Thymus (tissue), 14 donors: ENCODE measurements at places on chromosomes 6 and 20. TPM values are rescaled to one million over a fixed set of nuclear protein-coding genes. Genes with fewer than 3 reads are reported as not detected.

COL12A1 gene
- total RNA-seq: 16.3 TPM

SSTR4 gene
- total RNA-seq: not detected

CAP2 gene
- total RNA-seq: 1.6 TPM

TUBB1 gene
- 0.47 TPM for total RNA-seq

REM1 gene
- total RNA-seq: 0.99 TPM

LY6G5C gene
- 0.90 TPM for total RNA-seq

CCN6 gene
- total RNA-seq: not detected

EPB41L1 gene
- 3.1 TPM for total RNA-seq

COX4I2 gene
- 4.1 TPM for total RNA-seq

HLA-A gene
- 741 TPM for total RNA-seq

E2F1 gene
- 13.3 TPM for total RNA-seq
